CD4-positive, alpha-beta T cell treated with Interleukin-2 at 100 ng/mL for 4 hours (primary cell): ENCODE measurements at places on chromosomes 12 and 14.
A peak's percentile ranks its signal among the peaks of the same experiment; 100 is the strongest.

- DNase-seq: no peak
Observed at GRCh38 chr12:265096-265495, 2.5 kb upstream of the SLC6A13 start.

GRCh38 chr12:121334513-121335343, 17.5 kb downstream of the ANAPC5 start:
- peak; percentile 72 for DNase-seq

DNA sequence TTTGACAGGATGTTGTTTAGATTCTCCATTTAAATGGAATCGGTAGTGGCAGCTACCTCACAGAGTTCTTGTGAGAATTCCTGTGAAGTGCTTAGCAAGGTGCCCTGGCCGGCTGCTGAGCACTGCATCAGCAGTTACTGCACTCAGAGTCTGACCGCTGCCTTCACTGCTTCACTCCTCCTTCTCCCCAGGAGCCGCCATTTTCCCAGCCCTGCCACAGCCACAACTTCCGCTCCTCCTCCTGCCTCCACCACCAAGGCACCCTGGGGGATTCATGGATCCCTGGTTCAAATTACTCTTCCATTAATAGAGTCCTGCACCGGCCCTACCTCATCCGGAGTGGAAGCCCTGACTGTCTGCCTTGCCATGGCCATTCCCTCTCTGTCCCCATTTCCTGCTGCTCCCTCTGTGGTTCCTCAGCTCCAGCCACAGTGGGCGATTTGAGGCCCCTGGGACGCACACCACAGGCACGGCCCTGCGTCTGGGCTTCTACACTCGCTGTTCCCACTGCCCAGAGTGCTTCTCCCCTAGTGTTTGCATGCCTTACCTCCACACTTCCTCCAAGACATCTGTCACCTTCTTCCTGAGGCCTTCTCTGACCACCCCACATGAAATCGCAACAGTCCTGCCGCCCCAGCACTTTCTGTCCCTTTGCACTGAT, 210.3 kb downstream of the IPO8 start:
- no peak for DNase-seq

- DNase-seq: no peak
Observed at GRCh38 chr12:77893918-77894317, 63.2 kb downstream of the NAV3 start.

DNA sequence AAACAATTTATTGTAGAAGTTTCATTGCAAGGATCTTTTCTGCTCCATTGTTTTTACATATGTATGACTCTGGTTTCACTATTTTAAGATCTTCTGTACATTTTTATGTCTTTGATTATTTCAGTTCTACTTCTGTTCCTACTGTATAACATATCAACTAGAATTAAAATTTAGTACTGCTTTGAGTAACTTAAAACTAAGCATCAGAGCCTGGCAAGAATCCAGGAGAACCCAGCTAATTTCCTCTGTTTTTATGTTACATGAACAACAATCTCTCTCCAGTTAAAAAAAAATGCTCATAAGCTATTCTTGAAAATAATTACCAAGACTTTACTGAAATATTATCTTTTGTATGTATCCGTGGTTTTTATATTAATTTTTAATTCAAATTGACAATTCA, 370.7 kb downstream of the TMTC2 start:
- DNase-seq: no peak

- DNase-seq: peak; percentile 59
Observed at GRCh38 chr12:9793779-9794395, 33.2 kb upstream of the CD69 start.

DNA sequence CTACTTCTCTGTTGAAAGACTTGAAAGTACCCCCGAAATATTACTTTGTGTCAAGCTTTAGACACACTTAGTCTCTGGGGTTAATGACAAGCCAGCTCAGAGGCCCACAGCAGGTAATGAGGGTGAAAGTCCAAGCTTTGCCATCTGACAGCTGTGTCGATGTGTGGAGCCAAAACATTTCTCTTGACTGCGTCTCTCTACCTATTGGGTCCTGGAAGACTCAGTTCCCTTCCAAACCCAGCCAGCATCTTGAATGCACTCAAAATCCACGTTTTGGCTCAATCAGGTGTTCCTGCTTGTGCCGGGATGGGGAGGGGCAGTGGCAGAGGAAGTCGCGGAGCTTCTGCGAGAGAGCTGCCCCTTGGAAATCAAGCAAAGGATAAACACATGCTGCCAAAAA, 3.2 kb downstream of the PLXNC1 start:
- DNase-seq: no peak

DNA sequence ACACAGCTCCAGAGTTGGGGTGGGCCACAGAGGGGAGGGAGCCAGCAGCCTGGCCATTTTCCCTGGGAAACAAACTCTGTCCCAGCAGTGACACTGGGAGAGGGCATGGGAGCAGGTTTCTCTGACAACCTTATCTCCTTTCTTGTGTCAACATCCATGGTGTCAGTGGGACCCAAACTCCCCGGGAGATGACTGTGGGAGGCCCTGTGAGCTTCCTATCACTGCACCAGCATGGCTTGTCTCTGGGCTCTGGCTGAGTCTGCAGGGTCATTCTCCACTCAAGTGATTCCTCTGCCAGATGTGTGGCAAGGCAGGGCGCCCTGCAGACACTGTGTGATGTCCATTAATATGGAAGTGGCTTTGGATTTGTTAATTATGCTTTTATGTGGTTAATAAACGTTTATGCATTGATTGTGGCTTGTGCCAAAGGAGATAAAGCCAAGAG, 10.1 kb downstream of the LRTM2 start:
- no peak for DNase-seq

GRCh38 chr12:130633771-130634170, 82.3 kb downstream of the RIMBP2 start:
- no peak for DNase-seq

GRCh38 chr14:36293824-36294223, 26.6 kb downstream of the MBIP start:
- no peak for DNase-seq

DNA sequence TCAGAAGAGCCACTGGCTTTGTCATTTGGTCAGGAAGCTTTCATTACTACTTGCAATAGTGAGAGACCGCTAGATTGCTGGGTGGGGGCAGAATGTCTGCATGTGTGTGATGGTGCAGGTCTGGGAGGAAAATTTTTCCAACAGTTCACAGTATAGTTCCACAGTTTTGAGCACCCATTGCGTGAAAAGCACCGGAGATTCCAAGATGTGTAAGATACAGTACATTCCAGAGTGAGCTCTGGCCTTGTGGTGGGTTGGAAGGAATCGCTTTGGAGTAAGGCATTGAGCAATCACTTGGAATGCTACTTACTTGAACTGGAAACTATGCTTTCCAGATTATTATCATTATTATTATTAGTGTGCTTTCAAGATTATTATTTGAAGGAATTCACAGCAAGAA, 47.6 kb upstream of the FRMD6 start:
- no peak for DNase-seq

DNA sequence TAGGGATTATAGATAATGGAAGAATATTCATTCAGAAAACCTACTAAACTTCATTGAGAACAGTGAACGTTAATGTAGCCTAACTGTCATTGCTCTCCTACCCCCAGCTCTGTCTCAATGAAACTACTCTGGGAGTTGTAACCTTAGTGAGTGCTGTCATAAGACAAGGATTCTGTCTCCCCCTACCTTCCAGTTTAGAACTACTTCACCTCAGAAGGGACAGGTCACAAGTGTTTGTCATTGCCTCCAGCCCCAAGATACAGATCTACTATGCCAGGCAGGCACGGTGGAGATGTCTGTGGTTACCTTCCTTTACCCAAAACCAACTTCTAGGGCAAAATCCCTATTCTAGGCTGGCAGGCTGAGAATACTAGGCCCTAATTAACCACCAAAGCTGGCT, 833.1 kb upstream of the SEL1L start:
- DNase-seq: no peak

- DNase-seq: peak; percentile 83
Observed at GRCh38 chr12:10749700-10750384, 26.7 kb upstream of the YBX3 start.

DNA sequence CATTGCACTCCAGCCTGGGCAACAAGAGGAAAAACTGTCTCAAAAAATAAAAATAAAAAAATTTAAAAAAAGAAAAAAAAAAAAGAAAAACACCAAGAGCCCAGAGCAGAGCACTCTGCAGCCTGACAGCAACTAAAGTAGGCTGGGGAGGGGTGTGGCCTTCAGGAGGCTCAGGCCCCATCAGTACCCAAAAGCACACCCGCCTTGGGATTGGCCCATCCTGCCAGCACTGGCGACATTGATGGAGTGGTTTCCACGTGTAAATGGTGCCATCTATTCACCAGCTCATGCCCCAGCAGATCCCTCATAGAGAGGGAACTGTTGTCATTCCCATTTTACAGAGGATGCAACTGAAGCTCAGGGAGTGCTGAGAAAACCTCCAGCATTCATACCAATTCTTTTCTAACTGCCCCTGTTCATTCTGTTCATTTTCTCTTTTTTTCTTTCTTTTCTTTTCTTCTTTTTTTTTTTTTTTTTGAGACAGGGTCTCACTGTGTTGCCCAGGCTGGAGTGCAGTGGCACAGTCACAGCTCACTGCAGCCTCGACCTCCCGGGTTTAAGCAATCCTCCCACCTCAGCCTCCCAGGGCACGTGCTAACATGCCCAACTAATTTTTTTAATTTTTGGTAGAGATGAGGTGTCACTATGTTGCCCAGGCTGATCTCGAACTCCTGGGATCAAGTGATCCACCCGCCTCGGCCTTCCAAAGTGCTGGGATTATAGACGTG, 89.3 kb downstream of the IRF2BPL start:
- no peak for DNase-seq

- DNase-seq: no peak
Observed at GRCh38 chr12:84150201-84150600, 762.4 kb downstream of the SLC6A15 start.

- DNase-seq: peak; percentile 49
Observed at GRCh38 chr12:11621797-11622423, 27.6 kb upstream of the ETV6 start.
